ENCODE measurements at places on chromosomes 12 and 14. TPM values are rescaled to one million over a fixed set of nuclear protein-coding genes. Genes with fewer than 3 reads are reported as not detected.

LARP4 gene
- total RNA-seq, result 29.6 TPM

DNA sequence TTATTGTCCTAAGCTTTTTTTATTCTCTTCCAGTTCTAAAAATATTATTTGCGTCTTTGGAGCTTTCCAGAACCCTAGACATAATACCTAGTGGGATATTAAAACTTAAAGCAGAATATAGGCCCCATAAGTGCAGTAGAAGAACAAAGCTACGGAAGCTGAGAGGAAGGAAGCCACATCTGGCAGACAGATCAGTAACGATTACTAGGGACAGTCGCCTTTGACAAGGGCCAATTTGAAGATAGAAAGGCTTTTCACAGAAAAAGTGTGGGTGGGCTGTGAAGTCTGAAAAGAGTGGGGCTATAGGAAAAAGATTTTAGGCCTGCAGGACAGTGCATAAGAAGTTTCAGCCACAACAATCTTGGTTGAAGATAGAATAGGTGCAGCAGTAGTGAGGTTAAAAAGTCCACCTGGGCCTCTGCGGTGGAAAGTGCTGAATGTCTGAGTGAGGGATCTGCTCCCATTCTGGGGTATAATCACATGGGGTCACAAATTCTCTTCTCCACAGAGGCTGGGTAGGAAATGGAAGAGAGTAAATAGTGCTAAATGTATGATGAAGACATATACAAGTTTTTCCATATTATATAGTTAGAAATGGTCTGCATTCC, 114.5 kb downstream of the CMAS start:
- DNase-seq, result no peak

MARS1 gene
- 63.0 TPM for total RNA-seq

DNA sequence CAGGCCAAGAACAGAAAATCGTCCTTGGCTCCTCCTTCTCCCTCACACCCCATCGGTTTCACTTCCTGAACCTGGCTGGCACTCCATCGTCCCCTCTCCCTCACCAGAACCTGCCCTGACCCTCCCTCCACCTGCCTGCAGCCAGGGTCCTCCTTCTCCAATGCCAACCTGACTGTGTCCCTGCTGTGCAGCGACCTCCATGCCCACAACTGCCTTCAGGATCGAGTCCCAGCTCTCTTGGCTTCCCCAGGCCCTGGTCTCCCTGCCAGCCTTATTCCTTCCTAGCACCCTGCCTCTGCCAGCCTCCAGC, 19.8 kb downstream of the HVCN1 start:
- no peak for DNase-seq

GRCh38 chr12:49133014-49133413, 1.8 kb upstream of the TUBA1B start:
- no peak for DNase-seq

TDP1 gene
- 7.9 TPM for total RNA-seq

All from lung microvascular endothelial cell (primary cell).